ENCODE measurements at places on chromosomes 7 and 10. TPM values are rescaled to one million over a fixed set of nuclear protein-coding genes. Genes with fewer than 3 reads are reported as not detected.

Gene LSM5
- 95.3 TPM for total RNA-seq

Gene TFEC
- total RNA-seq = not detected

Gene HOXA5
- total RNA-seq = 5.1 TPM

Gene CLRN3
- not detected for total RNA-seq

Gene SORCS1
- not detected for total RNA-seq

Gene SLC29A4
- total RNA-seq = 15.6 TPM

Gene TFR2
- 2.5 TPM for total RNA-seq

All from A549 treated with AZD2906 at 1 μM for 4 hours (cell line).